ENCODE measurements at places on chromosomes 2 and 18.

- DNase-seq: no peak
Observed at GRCh38 chr2:25165992-25166875, 2.1 kb downstream of the POMC start.

GRCh38 chr2:181311837-181312236 lies 145.3 kb upstream of the ITGA4 start:
- DNase-seq: no peak

DNA sequence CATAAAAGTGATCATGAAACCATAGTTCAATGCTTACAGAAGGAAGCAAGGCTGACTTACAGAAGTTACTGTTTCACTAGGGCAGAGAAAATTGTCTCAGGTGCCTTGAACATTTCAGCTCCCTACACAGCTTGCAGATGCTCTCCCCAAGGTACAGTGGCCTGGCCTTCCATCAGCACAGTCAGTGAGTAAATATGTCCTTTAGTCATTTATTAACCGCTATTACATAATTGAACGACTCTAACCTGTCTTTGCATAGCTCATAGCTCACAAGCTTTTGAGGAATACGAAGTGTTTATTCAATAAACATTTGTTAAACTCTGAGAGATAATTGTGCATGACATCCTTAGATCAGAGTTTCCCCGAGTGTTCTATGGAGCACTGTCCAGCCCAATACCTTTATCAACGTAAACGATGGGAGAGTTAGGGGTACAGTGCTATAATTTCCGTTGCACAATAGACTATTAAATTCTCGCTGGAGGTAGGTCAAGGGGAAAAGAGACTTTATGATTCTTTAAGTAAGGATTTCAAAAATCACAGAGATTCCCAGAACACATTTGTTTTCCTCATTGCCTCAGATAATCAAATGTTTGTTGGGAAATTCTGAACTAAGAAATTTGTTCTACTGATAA lies 677.8 kb downstream of the TSN start:
- DNase-seq: no peak

GRCh38 chr2:176944998-176945397 lies 267.6 kb upstream of the HNRNPA3 start:
- no peak for DNase-seq

DNA sequence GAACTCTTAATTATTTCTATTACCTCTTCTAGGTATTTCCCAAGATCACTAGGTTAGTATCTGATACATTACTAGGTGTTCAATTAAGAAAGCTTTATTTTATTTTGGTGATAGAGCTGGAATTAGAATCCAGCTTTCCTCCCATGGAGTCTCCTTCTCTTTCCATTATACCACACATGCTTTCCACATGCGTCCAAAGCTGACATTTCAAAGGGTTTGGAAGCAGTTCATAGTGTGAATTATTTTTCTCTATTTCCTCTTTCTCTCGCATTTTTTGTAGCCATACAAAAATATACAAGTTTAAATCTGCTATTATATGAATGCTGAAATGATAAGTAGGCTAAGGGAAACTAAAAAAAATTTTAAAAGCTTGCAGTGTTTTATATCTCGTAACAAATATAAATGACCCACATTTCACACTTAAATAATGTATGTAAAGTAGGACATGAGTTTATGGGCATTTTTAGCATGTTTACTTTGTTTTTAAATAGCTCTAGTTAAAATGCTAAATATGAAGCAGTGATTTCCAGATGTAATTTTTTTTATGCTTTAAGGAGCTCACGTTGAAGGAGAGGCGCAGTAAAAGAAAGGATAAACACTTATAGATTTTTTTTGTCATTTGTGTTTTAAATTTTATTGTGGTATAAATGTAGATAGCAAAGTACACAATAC lies 20.1 kb downstream of the ZC3H6 start:
- DNase-seq: no peak
